Effector memory CD8-positive, alpha-beta T cell (primary cell): ENCODE measurements at places on chromosomes 1 and 21.

- DNase-seq: no peak
Observed at GRCh38 chr1:151142411-151143056, 3.9 kb downstream of the SEMA6C start.

- no peak for DNase-seq
Observed at GRCh38 chr1:177830531-177831135, 139.2 kb downstream of the SEC16B start.

DNA sequence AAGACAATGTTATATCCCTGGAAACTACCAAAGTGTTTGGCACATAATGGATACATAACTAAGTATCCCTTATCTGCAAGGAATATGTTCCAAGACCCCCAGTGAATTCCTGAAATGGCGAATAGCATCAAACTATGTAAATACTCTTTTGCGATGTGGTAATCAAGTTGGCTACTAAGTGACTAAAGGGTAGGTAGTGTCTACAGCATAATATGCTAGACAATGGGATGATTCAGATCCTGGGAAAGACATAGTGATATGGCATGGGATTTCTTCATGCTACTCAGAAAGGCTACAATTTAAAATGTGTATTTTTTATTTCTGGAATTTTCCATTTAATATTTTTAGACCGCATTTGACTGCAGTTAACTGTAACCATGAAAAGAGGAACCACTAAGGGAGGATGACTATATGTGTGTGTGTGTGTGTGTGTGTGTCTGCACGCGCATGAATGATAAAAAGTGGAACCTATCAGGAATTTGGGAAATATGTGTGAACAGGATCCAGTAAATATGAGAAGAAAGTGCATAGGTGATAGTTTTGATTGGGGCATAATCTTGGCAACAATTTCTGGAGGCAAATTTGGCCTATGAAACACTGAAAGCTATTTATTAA is 1899.9 kb downstream of the NCAM2 start:
- DNase-seq: no peak

DNA sequence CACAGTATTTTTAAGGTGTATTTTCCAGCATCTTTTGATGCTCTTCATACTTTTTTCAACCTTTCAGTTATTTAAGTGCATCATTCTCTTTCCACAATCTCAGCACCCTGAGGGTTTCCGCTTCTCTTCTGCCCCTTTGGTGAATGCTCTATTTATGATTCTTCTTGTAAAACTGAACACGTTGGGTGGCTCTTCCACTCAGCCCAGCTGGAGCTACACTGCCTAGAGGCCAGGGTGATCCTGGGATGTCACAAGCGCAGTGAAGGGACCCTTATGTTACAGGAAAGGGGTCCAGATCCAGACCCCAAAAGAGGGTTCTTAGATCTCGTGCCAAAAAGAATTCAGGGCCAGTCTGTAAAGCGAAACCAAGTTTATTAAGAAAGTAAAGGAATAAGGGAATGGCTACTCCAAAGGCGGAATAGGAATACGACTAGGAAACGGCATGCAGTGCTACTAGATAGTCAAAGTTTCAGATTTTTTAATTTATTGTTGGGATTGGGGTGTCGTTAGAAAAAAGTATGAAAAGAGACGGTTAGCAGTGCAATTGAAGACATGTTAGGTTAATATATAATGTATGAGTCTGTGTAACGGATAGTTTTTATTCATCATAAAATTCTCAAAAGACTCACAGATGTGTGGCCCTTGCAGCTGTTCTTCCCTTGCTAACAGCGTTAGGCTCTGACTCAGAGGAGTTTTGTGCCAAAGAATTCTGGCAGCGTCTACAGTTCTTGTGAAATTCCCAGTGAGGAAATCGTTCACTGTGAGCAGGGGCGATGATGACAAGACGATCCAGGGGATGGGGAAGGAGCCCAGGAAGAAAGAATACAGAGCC is 14.4 kb upstream of the ERVH48-1 start:
- DNase-seq: no peak

DNA sequence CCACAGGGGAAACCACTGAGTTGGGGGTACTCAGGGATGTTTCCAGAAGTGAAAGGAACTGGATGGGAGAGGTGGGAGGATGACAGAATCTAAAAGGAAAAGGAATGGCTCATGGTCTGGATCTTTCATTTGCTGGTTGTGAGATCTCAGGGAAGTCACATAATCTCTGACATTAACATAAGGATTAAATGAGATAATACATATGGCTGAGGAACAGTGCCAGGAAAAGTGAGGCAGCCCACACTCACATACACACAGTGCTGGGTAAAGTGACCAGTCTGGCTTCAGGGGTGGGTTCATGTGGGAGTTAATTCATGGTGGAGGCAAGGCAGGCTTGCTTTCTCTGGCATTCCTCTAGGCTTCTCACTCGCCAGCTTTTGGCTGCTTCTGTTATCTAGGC is 3.9 kb upstream of the PTCH2 start:
- DNase-seq: no peak

DNA sequence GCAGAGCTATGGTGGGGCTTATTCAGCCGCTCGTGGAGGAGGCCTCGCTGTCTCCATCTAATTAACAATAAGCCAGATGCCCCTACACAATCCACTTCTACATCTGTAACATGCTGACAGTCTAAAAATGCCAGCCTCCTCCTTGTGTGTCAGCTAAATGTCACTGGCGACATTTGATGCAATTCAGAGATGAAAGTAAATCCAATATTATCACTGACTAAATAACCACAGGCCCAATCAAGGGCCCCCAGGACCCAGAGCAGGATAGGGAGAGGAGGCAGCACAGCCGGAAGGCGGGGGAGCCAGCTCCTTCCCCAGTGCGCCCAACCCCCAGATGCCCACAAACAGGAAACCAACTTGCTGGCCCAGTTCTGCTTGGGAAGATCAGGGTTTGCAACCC is 76.6 kb downstream of the DMRTA2 start:
- no peak for DNase-seq

DNA sequence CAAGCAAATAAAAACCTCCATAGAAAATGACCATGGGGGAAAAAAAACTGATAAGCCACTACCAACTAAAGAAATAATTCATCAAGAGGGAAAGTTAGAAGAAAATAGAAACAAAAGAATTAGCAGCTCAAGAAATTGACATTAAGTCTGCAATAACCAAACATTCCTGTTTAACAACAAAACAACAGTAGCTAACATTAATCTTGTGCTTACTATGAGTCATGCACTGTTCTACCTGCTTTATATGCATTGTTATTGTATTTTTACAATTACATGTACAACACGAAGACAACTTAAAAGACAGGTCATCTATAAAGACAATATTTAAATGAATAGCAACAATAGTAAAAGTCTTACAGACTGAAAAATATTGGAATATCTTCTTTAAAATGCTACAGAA is 34.4 kb upstream of the LRRC7 start:
- no peak for DNase-seq

- no peak for DNase-seq
Observed at GRCh38 chr1:64616039-64616438, 128.8 kb upstream of the RAVER2 start.

GRCh38 chr1:94081566-94082344 is 39.2 kb downstream of the ABCA4 start:
- no peak for DNase-seq

DNA sequence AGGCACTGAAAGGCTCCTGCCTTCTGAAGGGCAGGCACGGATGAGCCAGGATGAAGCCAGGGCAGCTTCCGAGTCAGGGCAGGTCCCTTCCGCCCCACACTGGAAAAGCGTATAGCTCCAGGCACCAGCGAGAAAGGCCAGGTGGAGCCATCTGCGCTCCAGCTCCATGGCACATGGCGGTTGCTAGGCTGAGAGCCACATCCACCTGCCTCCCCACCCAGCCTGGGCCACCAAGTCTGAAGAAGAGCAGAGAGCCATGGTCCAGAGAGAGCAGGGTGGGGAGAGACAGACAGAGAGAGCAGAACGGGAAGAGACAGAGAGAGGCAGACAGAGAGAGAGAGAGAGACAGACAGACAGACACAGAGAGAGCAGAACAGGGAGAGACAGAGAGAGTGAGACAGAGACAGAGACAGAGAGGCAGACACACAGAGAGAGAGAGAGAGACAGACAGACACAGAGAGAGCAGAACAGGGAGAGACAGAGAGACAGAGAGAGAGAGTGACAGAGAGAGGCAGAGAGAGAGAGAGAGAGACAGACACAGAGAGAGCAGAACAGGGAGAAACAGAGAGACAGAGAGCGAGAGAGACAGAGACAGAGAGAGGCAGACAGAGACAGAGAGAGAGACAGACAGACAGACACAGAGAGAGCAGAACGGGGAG is 5.2 kb downstream of the FNDC10 start:
- no peak for DNase-seq

DNA sequence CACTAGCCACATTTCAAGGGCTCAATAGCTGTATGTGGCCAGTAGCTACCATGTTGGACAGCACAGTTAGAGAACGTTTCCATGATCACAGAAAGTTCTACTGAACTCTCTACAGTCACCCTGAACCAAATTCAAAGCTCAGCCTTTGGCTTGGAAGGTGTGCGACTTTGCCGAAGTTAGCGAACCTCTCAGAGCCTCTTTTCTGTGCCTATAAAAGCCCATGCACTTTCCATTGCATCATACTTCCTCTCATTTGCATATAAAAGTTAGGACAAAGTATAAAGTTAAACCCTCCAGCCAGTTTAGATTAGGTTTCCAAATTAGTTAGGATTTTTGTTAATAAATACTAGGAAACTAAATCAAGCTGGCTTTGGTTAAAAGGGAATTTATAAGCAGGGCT is 4.7 kb upstream of the SLC1A7 start:
- no peak for DNase-seq
